ENCODE measurements at places on chromosomes 3 and 15.

- DNase-seq = no peak
Observed at GRCh38 chr15:26639966-26640365, 132.9 kb downstream of the GABRB3 start.

GRCh38 chr15:34070003-34070402 is 31.0 kb upstream of the AVEN start:
- DNase-seq = no peak

DNA sequence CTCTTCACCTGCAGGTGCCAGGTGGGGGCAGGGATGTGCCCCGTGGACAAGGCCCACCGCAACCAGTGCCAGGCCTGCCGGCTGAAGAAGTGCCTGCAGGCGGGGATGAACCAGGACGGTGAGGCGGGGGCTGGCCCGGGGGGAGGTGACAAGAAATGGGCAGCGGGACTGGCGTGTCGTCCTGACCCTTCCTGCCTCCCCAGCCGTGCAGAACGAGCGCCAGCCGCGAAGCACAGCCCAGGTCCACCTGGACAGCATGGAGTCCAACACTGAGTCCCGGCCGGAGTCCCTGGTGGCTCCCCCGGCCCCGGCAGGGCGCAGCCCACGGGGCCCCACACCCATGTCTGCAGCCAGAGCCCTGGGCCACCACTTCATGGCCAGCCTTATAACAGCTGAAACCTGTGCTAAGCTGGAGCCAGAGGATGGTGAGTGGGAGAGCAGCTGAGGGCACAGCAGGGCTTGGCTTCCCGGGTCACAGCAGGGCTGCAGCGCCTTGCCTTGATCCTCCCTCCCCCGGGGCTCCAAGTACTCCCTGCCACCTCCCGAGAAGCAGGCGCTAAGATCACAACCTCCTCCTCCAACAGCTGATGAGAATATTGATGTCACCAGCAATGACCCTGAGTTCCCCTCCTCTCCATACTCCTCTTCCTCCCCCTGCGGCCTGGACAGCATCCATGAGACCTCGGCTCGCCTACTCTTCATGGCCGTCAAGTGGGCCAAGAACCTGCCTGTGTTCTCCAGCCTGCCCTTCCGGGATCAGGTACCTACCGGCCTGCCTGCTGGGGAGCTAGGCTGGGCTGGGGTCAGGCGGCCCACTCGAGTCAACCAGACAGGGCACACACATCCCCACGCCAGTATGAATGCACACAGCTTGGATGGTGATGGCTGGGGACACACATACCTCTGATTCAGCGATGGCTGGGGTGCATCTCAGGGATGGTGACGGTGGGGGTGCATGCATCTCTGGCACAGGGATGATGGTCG is 1.7 kb downstream of the NR2E3 start:
- DNase-seq = no peak

GRCh38 chr3:44761101-44761423 is 357 bp downstream of the KIAA1143 start:
- DNase-seq = no peak
